ENCODE measurements at places on chromosomes 1 and 21. TPM values are rescaled to one million over a fixed set of nuclear protein-coding genes. Genes with fewer than 3 reads are reported as not detected.
A peak's percentile ranks its signal among the peaks of the same experiment; 100 is the strongest.

- DNase-seq = no peak
Measured at GRCh38 chr1:54681358-54681757, 34.3 kb upstream of the TTC4 start.

Gene TRAF3IP3
- total RNA-seq = not detected

Gene PINK1
- 17.0 TPM for total RNA-seq

GRCh38 chr21:29233256-29233546 is 65.5 kb upstream of the BACH1 start:
- no peak for DNase-seq

Gene NBPF20
- total RNA-seq = 0.22 TPM

Gene TCHHL1
- not detected for total RNA-seq

DNA sequence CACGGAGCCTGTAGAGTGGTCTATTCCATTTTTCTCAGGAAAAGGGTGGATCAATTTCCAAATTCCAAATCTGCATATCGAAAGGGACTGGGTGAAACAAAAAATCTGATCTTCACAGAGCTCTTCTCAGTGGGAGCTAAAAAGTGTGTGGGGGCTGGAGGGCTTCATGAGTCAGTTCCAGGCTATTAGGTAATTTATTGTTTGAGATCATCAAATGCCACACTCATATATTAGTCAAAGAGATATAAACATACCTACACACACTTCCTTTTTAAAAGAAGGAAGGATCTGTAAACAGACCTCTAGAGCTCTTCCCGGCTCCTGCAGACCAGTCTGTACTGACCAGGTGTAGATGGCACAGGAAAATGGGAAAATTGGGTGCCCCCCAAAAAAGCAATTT is 175.4 kb downstream of the ZBTB18 start:
- DNase-seq = no peak

Gene CLDN8
- total RNA-seq = not detected

- peak; percentile 91 for DNase-seq
Measured at GRCh38 chr21:34865400-34866241, 183.5 kb downstream of the RUNX1 start.

Gene LCE3E
- not detected for total RNA-seq

DNA sequence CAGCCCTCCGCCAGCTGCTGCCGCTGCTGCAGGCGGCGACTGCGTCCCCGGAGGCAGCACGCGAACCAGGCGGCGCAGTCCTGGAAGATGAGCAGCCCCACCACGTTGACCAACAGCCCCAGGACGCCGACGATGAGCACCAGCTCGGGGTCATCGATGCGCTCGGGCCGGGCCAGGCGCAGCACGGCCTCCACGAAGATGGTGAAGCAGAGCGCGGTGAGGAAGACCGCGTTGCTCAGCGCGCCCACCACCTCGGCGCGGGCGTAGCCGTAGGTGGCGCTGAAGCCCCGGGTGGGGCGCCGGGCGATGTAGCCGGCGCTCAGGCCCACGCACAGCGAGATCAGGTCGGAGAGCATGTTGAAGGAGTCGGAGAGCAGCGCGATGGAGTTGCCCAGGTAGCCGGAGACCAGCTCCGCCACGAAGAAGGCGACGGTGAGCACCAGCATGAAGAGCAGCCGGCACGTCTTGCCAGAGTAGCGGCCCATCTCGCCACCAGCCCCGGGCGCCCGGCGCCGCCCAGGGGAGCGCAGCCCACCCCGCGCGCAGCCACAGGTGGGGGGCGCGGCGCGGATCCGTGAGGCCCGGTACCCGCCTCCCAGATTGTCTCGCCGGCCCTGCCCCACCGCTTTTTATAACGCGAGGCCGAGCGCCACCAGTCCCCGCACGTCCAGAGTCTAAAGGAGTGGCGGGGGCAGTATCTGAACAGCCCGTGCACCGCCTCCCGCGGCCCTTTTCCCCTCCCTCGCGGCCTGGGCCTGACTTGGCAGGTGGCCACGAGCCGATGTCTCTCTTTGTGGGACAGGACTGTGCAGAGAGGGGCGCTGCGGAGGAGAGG is at the start of gene SLC30A10:
TSS of gene SLC30A10 (minus strand) at position 602 of the 835 bp plus-strand sequence. CDS start at position 485, 117 bp downstream.
- DNase-seq = peak; percentile 47

Gene SPRR2F
- not detected for total RNA-seq

DNA sequence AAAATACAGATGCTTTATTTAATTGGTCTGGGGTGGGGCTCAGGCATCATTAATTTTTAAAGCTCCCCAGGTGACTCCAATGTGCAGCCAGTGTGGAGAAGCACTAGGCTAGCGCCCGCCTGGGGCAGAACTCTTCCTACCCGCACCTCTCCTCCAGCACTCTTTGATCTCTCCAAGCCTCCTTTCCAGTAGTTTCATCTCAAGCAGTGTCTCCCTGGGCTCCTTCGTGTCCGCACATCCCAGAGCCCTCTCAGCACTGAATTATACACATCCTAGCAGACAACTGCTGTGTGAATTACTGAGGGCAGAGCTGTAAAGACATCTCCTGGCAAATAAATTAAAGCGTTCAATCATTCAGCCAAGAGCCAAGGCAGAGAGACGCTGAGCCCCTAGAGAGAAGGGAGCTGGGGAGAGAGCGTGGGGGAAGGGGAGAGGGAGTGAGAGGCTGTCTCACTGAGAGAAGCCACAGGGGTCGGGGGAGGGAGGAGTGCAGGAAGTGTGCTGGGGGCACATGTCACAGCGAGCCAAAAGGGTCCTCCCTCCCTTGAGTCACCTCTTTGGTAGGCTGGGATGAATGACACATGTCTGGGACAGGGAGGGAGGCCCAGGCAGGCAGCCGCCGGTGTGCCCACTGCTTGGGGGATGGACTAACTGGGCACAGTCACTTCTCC is 21.0 kb upstream of the PARP1 start:
- DNase-seq = no peak

DNA sequence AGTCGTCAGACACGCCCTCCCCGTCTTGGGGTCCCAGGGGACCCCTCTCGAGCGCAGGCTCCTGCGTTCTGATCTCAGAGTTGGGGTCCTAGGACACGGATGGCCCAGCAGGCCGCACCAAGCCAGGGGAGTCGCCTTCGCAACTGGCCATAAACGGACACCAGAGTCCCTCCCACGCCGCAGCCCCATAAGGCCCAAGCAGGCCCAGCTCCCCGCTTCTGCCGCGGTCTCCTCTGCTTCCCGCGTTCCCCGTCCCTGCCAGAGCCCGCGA is 633 bp downstream of the DMRTA2 start:
- DNase-seq = no peak

Gene REG4
- total RNA-seq = not detected

GRCh38 chr1:212967801-212968200 is 17.5 kb downstream of the VASH2 start:
- DNase-seq = peak; percentile 83

Gene C4BPA
- total RNA-seq = not detected

GRCh38 chr1:204980840-204981405 is 62.1 kb upstream of the CNTN2 start:
- no peak for DNase-seq

Gene ATPAF1
- 59.6 TPM for total RNA-seq

DNA sequence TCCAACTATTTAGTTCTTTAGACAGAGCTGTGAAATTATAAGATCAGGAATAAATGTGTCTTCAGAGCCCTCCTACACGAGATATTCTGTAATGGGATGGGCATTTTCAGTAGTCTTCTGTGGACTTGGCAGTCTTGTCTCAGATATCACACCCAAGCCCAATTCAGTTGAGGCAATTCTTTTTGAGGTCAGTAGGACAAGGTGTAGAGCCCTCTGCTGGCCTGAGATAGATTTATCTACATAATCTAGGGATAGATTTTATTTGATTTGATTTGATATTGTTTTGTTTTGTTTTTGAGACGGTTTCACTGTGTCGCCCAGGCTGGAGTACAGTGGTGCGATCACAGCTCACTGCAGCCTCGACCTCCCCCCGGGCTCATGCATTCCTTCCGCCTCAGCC is 77.5 kb downstream of the FMN2 start:
- no peak for DNase-seq

DNA sequence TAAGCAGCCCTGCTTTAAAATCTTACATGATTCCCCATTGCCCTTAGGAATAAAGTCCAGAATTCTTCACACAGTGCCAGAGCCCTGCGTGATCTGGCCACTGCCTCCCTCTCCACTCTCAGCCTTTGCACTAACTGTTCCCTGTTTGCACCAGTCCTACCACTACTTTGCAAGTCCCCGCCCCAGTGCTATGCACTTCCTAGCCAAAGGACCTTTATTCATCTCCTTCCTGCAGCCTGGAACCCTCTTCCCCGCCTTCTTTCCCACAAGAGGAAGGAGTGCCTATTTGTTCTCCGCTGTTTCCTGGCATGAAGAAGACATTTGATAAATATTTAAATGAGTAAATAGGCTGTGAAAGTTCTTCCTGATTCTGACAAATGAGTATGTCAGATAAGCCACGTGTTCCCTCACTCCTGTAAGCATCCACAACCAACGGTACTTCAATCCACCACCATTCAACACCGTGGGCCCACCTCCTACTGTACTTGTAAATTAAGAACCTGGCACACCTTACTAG is 23.9 kb downstream of the CAPN8 start:
- no peak for DNase-seq

DNA sequence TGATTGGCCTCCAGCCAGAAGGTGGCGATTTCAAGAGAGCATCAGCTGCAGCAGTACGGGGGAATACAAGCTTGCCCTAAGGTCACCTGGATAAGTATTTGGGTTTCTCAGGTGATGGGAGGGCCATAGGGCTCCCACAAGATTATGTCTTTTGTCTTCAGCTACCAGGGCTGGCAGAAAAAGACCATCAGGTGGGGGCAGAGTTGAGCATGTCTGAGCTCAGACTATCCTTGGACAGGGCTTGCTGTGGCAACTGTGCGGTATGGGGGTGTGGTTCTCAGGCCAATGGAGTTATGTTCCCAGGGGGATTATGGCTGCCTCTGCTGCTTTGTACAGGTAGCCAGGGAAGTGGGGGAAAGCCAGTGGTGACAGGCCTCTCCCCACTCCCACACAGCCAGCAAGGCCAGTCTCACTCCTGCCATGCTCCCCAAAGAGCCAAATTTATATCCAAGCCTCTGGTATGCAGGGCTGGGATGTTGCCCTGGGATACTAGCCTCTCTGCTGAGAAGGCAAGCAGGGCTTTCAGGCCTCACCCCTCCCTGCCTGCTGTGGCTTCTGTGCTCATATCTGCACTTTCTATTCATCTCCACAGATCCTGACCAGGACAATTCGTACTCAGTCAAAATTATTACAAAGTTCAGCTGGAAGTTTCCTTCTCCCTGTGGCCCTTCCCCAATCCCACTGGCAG is 26.6 kb upstream of the CD84 start:
- no peak for DNase-seq

- no peak for DNase-seq
Measured at GRCh38 chr1:31447210-31447609, 34.2 kb downstream of the SERINC2 start.

DNA sequence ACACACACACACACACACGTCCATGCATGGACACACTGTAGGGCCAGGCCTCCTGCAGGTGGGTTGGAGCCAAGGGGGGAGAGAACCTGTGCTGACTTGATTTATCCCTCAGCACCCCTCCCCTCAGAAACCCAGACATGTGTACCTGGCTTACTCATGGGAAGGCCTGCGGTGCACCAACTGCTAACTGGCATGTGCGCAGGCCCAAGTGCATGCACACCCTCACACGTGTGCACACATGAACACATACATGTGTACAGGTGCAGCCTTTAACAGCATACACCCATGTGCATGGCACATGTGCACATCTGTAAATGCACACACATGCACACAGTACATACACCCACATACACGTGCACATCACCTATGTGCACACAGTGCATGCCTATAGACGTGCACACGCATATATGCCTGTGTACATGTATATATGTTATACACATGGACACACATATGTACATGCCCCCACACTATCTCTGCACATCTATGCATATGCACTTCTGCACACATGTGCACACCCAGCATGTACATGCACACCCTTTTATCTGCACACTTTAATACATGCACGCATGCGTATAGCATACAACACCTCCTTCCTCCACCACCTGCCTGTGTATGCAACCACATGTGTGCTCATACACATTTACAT is 67.5 kb downstream of the TRIM11 start:
- peak; percentile 10 for DNase-seq

Gene DUSP10
- 3.2 TPM for total RNA-seq

GRCh38 chr1:61740751-61741700 is 1.3 kb upstream of the PATJ start:
- DNase-seq = no peak

DNA sequence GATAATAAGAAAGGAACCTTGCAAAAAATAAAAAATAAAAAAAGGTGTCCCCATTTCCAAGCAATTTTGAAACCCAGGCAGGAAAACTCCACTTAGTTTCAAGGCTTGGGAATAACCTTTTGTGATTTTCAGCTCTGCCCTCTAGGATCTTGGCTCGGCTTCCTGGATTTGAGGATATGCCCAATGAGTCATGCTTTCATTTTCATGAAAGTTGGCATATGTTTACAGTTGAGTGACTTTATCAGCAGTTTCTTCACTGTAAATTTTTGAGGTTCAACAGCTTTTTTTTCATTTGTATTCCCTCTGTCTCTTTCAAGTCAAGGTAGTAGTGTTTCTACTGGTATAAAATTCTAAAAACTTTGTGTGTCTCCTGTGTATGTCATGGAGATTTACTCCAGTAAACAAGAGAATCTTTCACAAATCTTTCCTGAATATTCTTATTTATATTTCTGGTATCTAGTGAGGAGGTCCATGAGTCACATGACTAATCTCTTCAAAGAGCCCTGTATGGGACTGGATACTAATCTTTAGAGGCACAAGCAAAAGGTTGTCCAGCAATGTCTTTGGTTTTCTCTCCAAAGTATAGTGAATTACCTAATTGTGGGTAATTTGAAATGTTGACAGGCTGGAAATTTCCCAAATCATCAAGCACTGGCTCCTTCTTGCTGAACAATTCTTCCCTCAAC is 335.3 kb downstream of the BRINP2 start:
- no peak for DNase-seq

Gene OR11L1
- total RNA-seq = not detected

DNA sequence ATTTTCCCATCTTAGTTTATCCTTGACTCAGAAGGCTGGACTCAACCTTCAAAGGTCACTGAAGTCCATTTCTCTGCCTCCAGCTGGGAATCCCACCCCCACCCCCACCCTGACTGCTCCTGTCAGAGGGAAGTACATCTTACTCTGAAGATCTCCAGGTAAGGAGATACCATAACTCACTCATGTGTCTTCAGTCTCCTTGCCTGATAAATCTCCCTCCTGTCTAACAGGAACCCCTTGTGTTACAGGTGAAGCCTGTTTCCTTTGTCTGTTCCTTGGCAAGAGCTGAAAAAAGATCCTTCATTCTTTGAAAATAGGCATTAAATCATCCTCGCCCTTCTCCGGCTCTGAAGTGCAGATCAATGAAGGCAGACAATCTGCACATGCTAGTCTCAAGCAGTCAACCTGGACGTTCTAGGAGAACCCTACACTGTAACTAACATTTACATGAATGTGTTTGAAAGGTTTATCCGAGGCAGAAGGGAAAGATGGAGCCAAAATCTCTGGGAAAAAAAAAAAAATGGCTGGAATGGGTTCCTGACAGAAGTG is 250.6 kb downstream of the TM2D1 start:
- DNase-seq = no peak

Gene TNFAIP8L2
- total RNA-seq = not detected
